ENCODE measurements at places on chromosomes 7 and 10.

DNA sequence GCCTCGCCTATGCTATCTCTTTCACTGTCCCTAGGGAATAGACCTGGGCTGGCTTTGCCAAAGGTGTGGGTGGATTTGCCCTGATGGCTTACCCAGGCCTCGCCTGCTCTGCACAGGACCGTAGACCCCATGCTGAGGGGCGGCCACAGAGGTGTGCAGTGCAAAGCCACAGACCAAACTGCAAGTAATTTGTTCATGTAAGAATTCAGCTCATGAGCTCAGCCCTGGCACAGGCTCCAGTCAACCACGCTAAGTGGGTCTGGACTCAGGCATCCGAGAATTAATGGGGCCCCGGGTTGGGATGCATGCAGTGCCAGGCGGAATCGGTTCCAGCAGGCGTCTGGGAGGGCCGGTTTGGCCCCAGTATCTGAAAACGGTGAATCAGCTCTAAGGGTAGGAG lies 445.2 kb downstream of the DNAJB6 start:
- no peak for DNase-seq

DNA sequence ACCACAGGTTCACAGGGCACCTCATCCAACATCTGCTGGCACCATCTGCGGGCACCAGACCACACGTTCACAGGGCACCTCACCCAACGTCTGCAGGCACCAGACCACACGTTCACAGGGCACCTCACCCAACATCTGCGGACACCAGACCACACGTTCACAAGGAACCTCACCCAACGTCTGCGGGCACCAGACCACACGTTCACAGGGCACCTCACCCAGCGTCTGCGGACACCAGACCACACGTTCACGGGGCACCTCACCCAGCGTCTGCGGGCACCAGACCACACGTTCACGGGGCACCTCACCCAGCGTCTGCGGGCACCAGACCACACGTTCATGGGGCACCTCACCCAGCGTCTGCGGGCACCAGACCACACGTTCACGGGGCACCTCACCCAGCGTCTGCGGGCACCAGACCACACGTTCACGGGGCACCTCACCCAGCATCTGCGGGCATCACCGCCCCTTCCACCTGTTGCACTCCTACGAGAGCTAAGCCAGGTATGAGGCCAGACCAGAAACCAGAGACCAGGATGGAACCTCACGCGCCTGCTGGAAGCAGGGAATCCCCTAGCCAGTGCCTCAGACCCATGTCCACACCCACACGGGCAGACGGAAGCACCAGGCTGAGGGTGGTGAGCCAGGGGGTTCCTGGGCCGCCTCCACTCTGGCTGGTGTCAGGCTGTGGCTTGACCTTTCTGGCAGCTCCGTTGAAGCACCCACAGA lies 182.8 kb downstream of the MAD1L1 start:
- DNase-seq, result no peak

DNA sequence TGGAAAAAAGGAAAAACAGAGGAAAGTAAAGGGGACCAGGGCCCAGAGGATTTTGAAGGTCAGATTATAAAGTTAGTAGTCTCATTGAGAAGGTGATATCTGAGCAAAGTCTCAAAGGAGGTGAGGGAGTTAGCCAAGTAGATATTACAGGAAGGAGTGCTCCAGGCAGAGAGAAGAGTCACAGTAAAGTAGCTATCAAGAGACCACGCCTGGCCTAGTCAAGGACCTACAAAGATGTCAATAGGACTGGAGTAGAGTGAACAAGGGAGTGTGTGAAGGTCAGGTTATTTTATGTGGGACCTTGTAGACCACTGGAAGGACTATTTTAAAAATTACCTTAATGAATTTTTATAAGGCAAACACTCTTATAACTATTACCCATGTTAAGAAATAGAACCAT lies 64.8 kb downstream of the TPST1 start:
- DNase-seq, result no peak

- DNase-seq, result no peak
Observed at GRCh38 chr7:3193379-3194120, 107.5 kb upstream of the SDK1 start.

GRCh38 chr10:132575320-132576201 lies 38.0 kb downstream of the INPP5A start:
- peak; percentile 74 for DNase-seq

DNA sequence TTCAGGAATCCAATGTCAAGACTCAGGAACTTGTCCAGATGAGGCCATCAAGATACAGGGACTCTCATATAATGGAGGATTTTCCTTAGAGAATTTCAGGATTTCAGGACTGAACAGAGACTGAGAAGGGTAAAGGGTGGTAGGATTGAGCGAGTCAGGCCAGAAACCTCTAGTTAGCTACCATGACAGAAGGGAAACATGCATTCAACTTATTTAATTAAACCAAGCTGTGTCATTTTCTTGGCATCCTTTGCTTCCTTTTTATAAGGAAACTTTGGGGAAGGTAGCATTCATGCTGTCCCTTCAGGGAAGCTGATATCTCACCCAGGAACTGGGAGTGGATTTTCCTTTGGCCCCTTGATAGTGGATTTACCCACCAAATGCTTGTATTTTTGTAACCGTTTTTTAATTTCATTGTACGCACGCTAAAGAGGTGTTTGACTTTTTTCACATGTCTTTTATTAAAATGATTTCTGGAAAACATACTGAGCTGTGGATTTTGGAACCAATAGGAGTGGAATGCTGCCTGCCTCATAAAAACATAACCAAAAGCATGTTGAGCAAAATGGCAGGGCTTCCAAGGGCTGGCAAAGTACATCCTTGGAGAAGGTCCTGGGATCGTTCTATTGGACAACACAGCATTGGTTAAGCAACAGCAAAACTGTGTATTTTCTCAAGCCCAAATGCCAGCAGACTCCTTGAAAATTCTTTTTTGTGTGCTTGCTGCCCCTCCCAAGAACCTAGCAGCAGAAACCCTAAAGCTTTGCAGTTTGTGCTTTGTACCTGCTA lies 104.5 kb downstream of the CXCL12 start:
- DNase-seq, result peak; percentile 76

DNA sequence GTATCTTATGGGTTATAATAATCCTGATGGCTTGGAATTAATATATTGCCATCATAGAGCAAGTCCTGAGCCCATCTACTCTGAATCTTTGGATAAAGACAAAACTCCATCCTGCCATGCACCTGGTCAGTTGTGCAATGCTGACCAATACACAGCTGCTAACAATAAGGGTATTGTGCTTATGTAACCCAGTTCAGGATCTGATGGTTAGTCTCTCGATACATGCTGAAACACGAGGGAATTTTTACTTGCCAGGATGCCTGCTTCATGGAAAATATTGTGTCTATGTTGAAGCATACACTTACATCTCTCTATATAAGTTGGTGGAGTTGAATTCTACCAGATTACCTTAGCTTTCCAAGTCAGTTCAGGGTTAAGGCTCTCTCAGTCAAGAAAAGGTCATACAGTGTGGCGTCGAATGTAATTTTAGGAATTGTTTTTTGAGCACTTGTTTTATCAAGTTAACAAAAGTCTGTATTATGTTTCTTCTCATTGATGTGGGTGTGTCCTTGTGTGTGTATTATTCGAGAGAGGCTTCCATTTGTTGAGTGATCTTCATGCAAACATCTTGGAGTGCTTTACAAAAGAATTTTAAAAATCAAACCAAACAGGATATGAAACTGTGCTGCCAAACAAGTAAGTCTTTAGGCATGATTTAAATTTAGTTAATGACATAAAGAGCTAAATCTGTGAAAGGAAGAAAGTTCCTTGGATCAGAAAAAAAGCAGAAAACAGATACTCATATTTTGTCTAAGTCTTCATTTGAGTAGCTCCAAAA lies 449.1 kb downstream of the SUGCT start:
- DNase-seq, result peak; percentile 26

GRCh38 chr10:101289541-101289940 lies 60.3 kb upstream of the LBX1 start:
- no peak for DNase-seq

All from femur (tissue), 1 donor.